ENCODE measurements at places on chromosomes 7 and 10.

DNA sequence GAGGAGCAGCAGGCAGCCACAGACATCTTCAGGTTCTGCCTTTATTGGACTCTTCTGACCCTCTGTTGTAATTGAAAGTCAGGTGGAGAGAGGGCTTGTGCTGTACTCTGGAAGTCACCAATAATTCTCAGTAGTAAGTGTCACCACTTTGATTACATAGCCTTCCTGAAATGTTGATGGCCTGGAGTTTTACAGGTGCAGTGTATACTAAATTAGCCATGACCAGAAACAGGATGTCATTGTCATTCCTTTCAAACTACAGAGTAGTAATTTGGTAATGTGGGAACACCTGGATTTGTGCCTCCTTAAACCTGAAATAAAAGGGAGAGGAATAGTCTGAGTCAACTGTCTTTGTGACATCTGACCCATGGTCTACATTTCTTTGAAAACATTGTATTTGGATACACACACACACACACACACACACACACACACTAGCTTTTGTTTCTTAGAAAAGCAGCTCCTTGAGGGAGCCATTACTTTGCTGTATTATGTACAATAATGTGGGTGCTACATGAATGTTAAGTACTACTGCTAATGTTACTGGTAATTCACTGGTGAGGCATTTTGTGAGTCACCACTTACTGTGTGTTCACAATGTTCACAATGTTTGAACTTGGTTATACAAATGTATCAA is 19.6 kb downstream of the ARL4A start:
- no peak for DNase-seq

GRCh38 chr7:158850545-158851102 is 5.7 kb upstream of the DYNC2I1 start:
- no peak for DNase-seq

- DNase-seq, result no peak
Measured at GRCh38 chr10:123428391-123428790, 237.8 kb upstream of the GPR26 start.

- DNase-seq, result no peak
Measured at GRCh38 chr10:72322280-72323058, 32.2 kb downstream of the DNAJB12 start.

DNA sequence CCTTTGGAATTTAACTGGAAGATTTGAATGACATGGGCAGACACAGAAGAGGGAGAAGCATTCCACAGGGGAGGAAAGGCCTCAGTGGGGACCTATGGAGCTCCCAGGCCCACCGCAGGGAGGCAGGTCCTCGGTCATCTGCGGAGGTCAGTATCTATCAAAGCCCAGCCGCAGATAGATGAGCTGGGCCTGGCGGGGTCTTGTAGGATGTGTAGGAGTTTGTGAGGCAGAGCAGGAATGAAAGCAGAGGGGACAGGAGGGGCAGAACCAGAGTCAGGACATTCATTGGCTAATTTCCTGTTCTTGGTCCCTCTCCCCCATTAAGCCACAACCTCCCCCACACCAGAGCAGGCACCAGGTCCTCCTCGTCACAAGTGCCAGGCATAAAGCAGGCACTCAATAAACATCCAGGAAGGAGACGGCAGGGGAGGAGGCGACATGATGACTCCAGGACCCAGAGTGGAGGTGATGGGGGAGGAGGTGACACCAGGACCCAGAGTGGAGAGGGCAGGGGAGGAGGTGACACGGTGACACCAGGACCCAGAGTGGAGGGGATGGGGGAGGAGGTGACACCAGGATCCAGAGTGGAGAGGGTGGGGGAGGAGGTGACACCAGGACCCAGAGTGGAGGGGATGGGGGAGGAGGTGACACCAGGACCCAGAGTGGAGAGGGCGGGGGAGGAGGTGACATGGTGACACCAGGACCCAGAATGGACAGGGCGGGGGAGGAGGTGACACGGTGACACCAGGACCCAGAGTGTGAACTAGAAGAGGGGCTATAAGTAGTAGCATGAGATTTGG is 83.7 kb upstream of the PDGFA start:
- no peak for DNase-seq

GRCh38 chr10:123379156-123379555 is 225.0 kb downstream of the BUB3 start:
- no peak for DNase-seq

- peak; percentile 29 for DNase-seq
Measured at GRCh38 chr10:909831-910230, 21.7 kb downstream of the LARP4B start.

- no peak for DNase-seq
Measured at GRCh38 chr10:22712211-22712955, 2.0 kb downstream of the PIP4K2A start.

DNA sequence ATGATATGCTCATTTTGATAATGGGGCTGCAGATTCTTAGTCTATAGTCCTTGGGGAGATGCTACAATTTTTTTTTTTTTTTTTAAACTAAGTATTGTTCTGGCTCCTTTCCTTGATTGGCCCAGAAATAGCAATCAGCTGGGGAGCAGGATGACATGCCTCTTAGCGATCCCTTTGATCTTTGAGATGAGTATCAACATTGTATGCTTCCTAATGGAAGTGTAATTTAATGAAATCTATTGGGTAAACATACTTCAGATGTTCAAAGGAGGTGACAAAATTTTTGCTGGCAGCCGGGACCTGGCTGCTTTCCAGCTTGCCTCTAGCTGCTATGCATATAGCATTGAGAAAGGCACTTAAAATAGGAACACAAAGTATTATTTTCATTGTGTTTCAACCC is 43.5 kb downstream of the VTI1A start:
- DNase-seq, result no peak

GRCh38 chr7:135817583-135817982 is 69.0 kb upstream of the FAM180A start:
- no peak for DNase-seq

DNA sequence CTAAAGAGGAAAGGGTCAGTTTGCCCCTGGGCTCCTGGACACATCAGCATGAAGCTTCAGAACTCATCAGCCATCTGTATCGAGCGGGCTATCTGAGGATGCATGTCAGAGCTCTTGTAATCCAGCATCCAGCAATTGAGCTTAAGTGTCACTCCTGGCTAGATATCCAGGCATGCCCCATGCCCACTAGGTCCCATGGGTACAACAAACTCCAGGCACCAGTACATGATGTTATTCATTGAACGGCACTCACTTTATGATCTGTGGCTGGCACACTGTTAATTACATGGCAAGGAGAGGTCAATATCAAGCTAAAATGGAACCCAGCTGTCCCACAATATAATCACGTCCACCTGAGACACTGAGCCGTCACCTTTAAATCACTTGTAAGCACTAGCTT is 274.2 kb downstream of the ELMO1 start:
- DNase-seq, result no peak

DNA sequence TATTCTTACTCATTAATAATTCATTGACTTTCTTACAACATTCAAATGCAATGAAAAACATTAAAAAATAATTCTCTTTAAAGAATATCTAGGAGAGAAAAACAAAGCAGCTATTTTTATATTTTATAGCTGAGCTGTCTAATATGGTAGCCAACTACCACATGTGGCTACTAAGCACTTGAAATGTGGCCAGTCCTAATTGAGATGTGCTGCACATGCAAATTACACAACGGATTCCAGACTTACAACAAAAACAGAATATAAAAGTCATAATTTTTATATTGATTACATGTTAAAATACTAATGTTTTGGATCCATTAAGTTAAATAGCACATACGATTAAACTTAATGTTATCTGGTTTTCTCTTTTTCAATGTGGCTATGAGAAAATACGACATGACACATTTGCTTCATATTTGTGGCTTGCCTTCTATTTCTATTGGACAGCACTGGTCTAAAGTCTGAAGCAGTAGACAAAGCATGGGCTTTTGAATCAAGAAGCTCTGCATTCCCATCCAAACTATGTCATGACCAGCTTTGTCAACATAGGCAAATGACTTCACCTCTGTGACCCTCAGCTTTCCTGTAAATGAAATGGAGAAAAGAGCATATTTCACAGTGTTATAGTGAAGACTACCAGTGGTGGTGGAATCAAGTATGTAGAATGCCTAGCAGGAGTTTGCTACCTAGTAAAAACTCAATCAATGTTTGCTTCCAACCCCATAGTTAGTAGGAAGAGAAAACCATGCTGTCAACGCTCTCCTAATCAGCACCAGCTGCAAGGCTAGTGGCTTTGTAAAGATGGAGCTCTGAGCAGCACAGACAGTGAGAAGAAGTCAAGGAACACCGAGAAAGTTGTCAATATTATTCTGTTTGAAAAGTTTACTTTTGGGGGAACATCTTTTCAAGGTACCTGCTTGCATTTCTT is 37.1 kb upstream of the GDF10 start:
- DNase-seq, result peak; percentile 31

- no peak for DNase-seq
Measured at GRCh38 chr7:74149071-74149470, 25.1 kb upstream of the EIF4H start.

DNA sequence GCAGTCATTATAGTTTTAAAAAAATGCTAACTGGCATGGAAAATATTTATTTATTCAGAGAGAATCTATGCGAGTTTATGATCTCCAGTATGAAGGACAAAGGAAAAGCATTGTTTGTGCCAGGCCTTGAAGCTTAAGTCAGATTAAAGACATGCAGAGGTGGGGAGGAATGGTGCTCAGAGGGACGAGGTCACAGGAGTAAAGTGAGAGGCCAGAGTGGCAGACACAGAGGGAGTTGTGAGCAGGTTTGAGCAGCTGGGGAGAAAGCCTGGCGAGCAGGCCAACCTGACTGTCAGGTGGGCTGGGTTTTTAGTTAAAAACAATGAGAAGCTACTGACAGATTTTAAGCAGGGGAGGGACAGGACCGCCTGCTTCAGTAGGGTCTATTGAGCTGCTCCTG is 6.8 kb upstream of the CCNY start:
- DNase-seq, result no peak

GRCh38 chr10:17782921-17783665 is 26.1 kb upstream of the MRC1 start:
- no peak for DNase-seq

DNA sequence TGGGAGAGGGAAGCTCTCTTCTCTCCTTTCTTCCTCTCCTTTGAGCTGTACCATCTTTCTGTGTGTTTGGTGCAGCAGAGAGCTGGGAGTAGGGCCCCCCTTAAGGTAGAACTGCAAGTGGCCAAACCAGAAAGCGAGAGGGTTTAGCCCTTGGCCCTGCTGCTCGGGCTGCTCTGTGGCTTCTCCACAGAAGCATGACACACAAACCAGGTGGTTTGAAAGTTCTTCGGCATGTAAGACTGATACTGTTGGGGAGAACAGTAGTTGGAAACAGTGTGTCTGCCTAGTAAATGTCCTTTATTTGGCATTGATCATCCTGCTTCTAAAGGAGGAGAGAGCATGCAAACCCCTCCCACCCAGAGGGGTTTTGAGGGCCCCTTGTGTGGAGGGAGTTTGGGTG is 277.8 kb downstream of the CELF2 start:
- DNase-seq, result no peak

- DNase-seq, result peak; percentile 89
Measured at GRCh38 chr7:2863461-2864066, 19.5 kb upstream of the GNA12 start.

DNA sequence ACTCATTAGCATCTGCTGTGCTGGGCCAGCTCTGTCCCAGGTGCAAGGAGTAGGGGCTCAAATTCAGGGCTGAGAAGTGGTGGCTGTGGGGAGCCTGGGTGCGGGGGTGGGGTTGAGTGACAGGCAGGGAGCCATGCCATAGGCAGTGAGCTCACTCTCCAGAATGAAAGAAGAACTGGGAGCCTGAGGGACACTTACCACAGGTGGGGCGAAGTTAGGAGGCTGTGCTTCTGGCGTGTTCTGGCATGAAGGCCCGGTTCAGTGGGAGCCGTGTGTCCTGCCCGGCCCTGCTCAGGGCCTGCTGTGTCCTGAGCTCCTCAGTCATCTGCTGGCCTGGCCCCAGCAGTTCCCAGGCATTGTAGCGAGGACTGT is 62.5 kb downstream of the MKI67 start:
- DNase-seq, result no peak

- DNase-seq, result peak; percentile 66
Measured at GRCh38 chr7:44639671-44640321, 33.4 kb downstream of the OGDH start.

DNA sequence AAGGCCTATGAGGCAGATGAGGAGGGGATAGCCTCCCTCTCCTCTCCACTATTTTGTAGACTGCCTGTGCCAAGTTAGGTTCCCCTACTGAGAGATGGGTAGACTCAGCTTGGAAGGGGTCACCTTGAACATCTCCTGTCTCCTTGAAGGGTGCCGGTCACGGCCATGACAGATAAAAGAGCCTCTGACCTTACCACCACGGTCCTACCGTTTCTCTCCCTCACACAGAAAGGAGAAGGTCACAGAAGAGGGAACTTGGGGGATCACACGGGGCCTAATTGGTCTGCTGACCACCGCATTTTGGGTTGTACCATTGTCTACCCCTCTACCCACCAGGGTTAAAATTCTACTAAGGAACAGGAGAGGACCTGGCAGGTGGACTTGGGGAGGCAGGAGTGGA is 17.0 kb downstream of the PRSS2 start:
- no peak for DNase-seq

DNA sequence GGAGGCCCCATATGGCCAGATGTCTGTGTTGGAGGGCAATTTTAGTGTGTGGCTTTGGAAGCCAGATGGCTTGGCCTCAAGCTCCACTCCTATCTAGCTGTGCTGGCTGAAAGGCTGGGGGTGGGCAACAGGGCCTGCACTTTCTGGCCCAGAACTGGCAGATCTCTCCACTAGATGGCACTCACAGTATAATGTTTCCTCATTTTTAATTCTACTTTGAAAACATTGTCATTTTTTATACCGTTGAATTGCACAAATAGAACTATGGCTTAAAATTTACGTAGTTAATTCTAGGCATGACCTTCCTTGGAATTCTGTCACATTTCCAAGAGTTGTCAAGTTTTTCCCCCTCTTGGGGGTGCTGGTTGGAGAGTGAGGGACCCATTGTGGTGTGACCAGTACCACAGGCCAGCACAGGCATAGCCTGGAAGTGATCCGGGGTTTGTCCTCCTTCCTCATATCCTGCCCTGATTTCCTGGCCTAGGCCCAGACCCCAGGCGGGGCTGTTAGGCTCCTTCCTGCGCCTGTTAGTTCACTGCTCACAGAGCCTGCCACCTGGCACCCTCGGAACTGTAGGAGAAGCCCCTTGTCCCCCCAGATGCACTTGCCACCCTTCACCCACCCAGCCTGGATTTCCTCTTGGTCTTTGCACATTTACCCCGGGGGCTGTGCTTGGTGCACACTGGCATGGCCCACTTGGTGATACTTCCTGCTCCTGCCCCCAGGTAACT is 52.8 kb downstream of the ARHGAP22 start:
- DNase-seq, result no peak

All from AG04449 (cell line).